ENCODE measurements at places on chromosomes 12 and 14.

DNA sequence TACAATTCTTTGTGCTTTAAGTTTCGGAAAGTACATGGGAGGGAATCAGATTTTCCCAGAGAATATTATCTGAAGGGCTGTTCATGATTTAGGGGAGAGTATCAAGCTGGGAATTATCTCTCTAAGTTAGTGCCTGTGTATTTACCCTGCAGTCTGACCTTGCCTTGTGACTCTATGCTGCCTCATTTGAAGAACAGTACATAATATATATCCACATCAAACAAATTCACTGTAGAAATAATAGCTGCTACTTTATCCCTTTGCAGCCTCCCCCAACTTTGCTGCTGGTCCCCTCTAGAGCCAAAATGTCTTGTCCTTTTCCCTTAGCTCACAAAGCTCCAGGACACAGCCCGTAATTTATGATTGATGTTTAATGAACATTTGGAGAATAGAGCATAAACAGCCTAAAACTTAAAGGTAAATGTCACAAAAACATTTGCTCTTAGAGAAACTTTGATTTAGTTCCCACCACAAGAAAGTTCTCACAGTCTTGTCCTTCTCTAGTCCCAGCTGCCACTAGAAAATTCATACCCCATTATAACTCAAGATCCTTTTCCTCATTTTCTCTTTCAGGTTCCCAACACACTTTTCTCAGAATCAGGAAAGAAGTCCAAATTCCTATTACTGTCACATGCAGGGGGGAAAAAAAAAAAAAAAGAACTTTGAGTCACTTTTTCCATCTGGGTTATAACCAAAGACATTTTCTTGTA lies 1009.6 kb downstream of the FLRT2 start:
- no peak for DNase-seq

DNA sequence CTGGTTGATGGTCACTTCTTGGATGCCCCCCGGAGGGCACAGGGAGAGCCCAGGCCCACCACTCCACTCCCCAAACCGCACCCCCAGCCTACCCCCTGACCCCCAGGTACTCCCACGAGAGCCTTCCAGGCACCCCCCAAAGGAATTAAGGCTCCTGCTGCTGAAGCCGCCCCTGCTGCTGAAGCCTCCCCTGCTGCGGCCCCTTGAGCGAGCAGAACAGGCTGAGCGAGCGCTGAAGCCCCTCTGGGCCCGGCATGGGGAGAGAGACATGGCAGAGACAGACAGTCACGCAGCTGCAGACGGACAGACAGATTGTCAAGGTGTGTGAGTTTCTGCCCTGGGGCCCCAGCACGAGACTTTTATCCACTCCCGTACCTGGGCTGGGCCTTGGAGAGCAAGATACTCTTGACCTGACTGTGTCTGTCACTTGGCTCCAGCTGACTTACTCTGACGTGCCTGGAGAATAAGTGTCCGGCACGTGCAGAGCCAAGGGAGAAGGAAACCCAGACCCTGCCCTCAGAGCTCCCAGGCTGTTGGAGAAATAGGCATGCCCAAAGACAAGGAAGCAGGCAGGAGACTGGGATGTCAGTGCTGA lies at the start of gene KRT78:
TSS of gene KRT78 (minus strand) at position 334 of the 595 bp plus-strand sequence. CDS start at position 270, 64 bp downstream.
- DNase-seq, result no peak

DNA sequence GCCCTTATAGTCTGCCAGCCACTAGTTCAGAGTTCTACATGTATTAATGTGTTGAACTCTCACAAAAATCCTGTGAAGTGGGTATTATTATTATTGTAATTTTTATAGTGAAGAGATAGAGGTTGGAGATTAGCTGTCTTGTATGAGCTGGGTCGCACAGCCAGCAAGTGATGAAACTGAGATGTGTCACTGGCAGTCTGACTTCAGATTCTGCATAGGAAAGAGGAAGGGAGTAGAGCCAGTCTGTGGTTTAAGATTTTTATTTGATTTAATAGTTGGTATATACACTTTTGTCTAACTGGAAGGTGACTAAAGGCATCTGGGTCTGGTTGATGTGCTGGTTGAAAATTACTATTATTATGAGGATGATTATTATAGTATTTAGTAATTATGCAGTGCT lies 5.8 kb upstream of the FRS2 start:
- no peak for DNase-seq

DNA sequence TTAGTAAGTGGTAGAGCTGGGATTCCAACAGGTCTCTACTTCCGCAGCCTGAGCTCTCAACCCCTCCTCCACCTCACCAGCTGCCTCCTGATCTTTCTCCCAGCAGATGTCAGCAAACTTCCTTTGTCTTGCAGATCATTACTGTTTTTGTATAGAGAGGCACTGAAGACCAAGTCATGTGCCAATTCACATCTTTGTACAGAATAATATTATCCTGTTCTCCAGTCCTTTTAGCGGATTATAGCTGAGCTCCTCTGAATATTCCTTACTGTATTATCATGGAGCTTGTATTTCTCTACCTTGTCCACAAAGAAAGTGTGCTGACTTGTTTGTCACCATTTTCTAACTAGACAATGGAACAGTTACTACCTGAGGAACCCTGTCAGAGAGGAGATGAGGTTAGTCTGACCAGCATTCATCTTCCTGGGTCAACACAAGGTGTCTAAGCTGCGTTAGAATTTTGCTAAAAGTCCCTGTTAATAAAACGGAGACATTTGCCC lies 142.3 kb upstream of the ARHGAP5 start:
- DNase-seq, result no peak

DNA sequence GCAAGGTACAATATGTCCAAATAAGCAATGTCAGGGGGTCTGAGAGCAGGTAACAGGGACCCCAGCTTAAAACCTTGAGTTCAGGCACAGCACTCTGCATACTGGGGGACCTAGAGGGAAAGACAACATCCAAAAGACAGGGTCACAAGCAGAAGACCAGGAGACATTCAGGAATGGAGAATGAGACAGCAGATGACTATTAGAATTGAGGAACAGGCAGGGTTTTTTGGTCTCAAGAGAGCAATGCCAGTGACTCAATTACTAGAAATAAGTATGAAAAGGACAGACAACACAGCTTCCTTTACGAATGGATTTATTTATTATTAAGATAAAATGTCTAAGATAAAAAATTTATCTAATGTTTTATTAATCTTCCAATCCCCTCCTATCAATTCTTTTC lies 223.0 kb downstream of the PTPRO start:
- DNase-seq, result no peak

GRCh38 chr12:111596985-111597830 lies 1.9 kb downstream of the ATXN2 start:
- DNase-seq, result peak; percentile 57

- DNase-seq, result peak; percentile 39
Observed at GRCh38 chr14:50666772-50667683, 1.1 kb downstream of the SAV1 start.

Measured in AG08396 (cell line).